ENCODE measurements at places on chromosomes 5 and 9.

- DNase-seq = no peak
These were observed 4.8 kb downstream of the KIAA0825 start for GRCh38 chr5:94613583-94613982.

DNA sequence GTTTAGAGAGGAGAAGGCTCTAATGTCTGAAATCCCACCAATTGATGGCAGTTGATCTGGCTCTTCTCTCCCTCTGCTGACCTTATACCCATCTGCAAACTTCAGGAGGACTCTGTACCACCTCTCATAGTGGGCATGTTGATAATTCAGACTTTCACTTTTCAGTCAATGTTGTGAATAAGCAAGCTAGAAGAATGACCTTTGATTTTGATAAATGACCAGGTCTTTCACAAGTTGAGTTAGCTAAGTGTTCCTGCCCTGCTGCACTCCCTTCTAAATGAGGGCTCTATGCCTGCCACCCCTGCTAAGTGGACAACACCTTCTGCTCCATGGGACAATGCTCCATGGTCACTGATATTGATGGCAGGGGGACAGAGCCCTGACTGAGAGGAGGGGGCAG, 74.7 kb downstream of the SPRY4 start:
- DNase-seq = no peak

- no peak for DNase-seq
These were observed 460.2 kb downstream of the GADD45G start for GRCh38 chr9:90064971-90065370.

GRCh38 chr9:19555214-19555613, 146.4 kb downstream of the ACER2 start:
- no peak for DNase-seq

- no peak for DNase-seq
These were observed 108.1 kb downstream of the SEMA5A start for GRCh38 chr5:9437741-9438240.

GRCh38 chr9:126432659-126433058, 106.0 kb downstream of the MVB12B start:
- no peak for DNase-seq

DNA sequence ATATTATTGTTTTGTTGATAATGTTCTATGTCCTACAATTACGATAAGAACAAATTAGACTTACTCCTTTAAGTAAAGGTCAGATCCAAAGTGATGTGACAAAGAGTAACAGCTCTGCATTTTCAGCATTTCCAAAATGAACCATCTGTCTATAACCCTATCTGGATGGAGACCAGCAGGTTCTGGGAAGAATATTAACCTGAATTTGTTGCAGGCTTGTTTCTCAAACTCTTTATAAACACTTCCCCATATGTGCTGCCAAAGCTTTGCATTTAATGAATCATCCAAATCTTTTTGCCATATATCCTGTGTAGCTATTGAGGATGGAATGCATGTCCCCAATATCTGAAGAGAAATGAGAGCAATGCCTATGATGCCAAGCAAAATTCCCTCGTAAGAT, 198.9 kb upstream of the SLC27A6 start:
- DNase-seq = no peak

DNA sequence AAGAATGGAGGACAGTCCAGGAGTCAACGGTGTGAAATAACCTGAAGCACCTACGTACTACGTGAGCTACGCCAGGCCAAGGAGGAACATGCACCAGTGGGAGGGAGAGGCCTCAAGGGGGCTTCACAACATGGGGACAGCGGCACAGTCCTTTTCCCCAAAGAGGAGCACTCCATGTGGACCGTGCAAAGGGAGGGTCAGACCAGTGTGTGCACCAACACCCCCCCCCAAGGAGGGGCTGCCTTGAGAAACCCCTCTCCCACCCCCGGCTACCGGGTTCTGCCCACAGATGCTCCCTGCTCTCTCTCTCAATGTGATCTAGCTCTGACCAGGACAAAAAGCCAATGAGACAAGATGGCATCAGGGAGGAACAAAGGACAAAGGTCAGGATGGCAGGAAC, 68.6 kb downstream of the PRRT1B start:
- no peak for DNase-seq

DNA sequence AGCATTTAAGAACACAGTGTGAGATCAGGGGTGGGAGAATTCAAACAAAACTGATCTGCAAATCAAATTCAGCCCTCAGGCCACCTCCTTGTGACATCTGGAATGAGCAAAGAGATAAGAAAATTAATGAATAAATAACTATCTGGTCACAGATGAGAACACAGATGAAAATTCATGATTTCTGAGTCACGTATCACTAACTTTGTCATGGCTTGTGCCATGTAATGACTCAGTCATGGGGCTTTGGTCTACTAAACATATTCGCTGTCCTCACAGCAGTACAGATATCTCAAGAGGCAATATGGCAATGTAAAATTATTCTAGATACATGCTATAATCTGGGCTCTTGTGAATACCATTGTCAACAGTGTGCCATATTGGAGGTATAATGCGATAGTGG, 274.4 kb downstream of the MAN2A1 start:
- DNase-seq = no peak
